Activated CD8-positive, alpha-beta T cell treated with anti-CD3 and anti-CD28 coated beads for 36 hours (primary cell): ENCODE measurements at places on chromosomes 11 and 22. TPM values are rescaled to one million over a fixed set of nuclear protein-coding genes. Genes with fewer than 3 reads are reported as not detected.

Gene A4GALT
- 0.20 TPM for total RNA-seq

Gene CADM1
- 0.47 TPM for total RNA-seq

Gene FAM111B
- total RNA-seq: 18.3 TPM

Gene APOC3
- total RNA-seq: not detected

Gene NRXN2
- 0.07 TPM for total RNA-seq

Gene OR8D1
- total RNA-seq: not detected

Gene SUSD2
- total RNA-seq: 0.65 TPM

Gene MPPED2
- total RNA-seq: 0.63 TPM

Gene GRM5
- not detected for total RNA-seq

Gene CCDC87
- total RNA-seq: 0.27 TPM

Gene MCHR1
- total RNA-seq: not detected

Gene SLC22A6
- total RNA-seq: not detected

Gene VWCE
- 25.8 TPM for total RNA-seq
